CD8-positive, alpha-beta memory T cell (primary cell): ENCODE measurements at places on chromosomes 11 and 22. TPM values are rescaled to one million over a fixed set of nuclear protein-coding genes. Genes with fewer than 3 reads are reported as not detected.

GRCh38 chr11:111748035-111748804 lies 18.0 kb downstream of the PPP2R1B start:
- DNase-seq, result no peak

- DNase-seq, result no peak
Measured at GRCh38 chr11:46291441-46292150, 14.1 kb downstream of the CREB3L1 start.

DNA sequence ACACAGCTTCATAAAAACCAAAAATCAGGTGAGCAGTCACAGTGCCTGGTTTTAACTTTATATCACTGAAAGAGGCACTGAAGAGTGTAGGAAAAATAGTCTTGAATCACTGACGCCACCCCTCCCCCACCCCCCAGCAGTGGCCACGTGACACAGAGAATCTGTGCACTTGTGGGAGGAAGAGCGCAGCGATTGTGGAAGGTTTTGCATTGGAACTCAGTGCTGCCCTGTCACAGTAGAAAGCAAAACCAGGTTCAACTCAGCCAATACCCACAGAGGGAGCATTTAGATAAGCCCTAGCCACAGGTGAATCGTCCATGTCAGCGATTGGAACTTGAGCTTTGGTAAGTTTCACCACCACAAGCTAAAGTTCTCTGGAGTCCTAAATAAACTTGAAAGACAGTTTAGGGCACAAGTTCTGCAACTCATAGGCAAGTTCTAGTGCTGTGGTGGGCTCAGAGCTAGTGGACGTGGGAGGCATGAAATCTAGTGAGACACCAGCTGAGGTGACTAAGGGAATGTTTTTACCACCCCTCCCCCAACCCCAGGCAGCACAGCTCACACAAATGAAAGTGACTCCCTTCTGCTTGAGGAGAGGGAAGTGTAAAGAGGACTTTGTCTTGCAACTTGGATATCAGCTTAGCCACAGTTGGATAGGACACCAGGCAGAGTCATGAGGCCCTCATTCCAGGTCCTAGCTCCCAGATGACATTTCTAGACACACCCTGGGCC lies 13.3 kb downstream of the OR52B2 start:
- DNase-seq, result no peak

Gene UBASH3B
- polyA plus RNA-seq, result 12.0 TPM

Gene CADM1
- polyA plus RNA-seq, result 2.7 TPM

Gene C11orf97
- not detected for polyA plus RNA-seq
